SK-N-SH treated with all-trans-retinoic acid at 6 μM for 48 hours (cell line): ENCODE measurements at places on chromosomes 5 and 9.

DNA sequence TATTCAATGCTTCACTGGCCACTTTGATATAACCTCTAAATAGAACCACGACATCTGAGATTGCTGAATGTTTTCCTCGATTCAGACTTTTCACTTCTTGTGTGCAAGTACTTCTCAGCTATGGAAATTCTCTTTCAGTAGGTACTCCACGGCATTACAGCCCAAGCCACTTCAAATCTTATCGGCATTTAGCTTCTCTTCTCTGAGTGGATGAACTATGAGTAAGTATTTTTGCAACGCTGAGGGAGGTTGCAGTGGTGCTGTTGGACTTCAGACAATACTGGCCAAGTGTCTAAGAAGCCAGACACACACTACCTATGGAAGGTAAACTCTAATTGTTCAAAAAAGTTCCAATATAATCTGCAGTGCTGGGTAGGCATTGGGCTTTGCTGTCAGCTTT lies 60.1 kb downstream of the FBN2 start:
- peak; percentile 28; the same call in 1 of the 3 replicates for ATAC-seq

GRCh38 chr9:31839273-31839672 lies 545.2 kb upstream of the ACO1 start:
- no peak for ATAC-seq

- ATAC-seq, result no peak; the same call in 2 of the 3 replicates
These were observed 60.3 kb upstream of the EPB41L4A start for GRCh38 chr5:112479418-112479817.

GRCh38 chr5:172167895-172168294 lies 20.1 kb downstream of the STK10 start:
- no peak for ATAC-seq

GRCh38 chr9:92980085-92980745 lies 32.9 kb downstream of the FGD3 start:
- no peak for ATAC-seq

DNA sequence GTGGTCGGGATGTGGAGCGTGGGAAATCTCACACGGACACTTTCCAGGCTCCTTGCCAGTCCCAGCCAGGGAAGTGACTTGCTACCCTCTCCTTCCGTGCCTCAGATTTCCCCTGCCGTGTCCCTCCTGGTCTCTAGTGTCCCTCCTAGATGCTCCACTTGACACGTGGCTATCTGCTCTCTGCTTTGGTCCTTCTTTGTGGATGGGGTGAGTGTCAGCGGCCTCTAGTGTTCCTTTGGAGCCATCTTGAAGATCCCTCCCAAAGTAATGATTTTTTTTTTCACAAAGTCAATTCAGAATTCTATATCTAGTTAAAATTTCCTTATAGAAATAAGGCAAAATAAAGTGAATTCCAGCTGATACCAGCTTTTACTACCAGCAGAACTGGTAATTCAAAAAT lies 117.7 kb downstream of the MRPL36 start:
- ATAC-seq, result no peak

- ATAC-seq, result no peak
These were observed 246.3 kb downstream of the BNC2 start for GRCh38 chr9:16623989-16624743.

DNA sequence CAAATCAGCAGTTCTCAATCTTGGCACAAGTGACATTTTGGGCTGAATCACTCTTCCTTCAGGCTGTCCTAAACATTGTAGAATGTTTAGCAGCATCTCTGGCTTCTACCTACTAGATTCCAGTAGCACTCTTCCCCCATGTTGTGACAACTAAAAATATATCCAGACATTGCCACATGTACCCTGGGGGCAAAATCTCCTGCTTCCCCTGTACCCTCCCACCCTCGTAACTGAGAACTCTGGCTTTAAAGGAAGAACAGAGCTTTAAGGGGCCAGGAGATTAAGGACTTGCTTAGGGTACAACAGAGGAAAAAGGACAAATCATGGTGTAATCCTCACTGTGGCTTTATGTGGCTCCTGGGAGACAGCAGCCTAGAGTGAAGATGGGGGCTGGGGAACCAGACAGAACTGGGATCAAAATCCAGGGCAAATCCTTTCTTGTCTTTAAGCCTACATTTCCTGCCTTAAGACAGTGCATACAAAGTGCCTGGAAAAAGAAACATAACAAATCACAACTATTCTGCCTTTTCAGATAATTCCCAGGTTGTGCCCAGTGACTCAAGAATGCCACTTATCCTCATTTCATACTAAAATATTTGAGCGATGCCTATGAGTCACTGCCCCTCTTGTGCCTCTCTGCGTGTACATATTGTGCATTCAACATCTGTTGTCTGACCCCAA lies 109.3 kb downstream of the DAPK1 start:
- peak; percentile 75 for ATAC-seq
